ENCODE measurements at places on chromosomes 7 and 10.

GRCh38 chr10:110413049-110413783 lies 84.5 kb upstream of the DUSP5 start:
- no peak for DNase-seq

GRCh38 chr10:66698069-66698468 lies 227.8 kb upstream of the LRRTM3 start:
- DNase-seq = no peak

- DNase-seq = no peak
Observed at GRCh38 chr10:44858988-44859387, 52.1 kb upstream of the TMEM72 start.

DNA sequence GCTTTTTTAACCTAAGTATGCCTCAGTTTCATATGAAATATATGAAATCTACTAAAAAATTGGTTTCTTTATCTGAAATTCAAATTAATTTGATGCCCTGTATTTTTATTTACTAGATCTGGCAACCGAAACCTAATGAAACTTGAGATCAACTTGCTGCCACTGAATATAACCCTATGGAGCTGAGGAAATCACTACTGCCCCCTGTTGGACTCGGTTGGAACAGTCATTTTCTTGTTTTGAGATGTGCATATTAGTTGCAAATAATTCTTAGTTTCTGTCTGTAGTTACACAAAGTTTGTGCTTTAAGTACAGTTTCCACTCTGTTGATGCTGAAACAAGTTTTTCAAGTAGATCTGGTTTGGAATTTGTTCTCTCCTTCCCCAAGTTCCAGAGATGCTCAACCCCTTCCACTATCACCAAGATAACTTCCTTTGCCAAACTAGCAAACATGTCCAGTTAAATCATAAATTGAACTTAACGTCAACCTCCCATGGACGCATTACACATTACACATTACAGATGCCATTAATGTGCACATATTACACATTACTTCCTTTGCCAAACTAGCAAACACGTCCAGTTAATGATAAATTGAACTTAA lies 22.2 kb upstream of the EXOC4 start:
- DNase-seq = peak; percentile 54

- DNase-seq = no peak
Observed at GRCh38 chr7:4722960-4723630, 41.0 kb downstream of the FOXK1 start.

- no peak for DNase-seq
Observed at GRCh38 chr7:4164556-4164955, 517.5 kb upstream of the FOXK1 start.

GRCh38 chr10:71561003-71561574 lies 158.5 kb downstream of the C10orf105 start:
- no peak for DNase-seq

DNA sequence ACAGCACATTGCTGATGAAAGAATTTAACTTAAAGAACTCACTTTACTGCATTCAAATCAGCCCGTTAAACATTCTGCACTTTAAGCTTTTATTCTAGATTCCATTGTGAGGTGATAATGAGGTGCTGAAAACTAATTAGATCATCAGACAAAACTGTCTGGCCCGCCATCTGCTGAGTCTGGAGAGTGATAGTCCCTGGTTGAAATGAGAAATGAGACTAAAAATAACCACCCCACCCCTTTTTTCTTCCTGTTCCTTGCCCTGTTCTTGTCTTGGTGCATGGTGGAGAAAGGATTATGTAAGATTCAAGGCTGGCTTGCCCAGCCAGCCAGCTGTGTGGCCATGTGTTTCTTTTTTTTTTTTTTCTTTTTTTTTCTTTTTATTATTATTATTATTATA lies 277.0 kb upstream of the COBL start:
- DNase-seq = no peak

GRCh38 chr10:47286116-47286505 lies 13.9 kb upstream of the GDF10 start:
- DNase-seq = no peak

DNA sequence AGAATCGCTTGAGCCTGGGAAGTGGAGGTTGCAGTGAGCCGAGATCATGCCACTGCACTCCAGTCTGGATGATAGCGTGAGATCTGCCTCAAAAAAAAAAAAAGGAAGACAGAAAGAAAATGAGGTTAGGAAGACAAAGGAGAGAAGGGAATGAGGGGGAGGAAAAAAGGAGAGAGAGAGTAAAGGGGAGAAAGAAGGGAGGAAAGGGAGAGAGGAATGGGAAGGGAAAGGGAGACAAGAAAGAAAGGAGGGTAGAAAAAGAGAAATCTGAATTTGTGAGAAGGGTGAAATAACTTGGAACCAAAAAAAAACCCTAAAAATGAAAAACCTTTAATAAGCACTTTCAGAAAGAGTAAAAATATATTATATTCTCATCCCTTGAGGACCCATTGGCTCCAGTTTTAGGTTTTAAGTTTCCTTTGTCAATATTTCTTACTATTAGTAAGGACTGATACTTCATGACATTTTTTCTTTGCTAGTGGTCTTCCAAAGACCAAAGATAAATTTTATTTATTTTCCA lies 54.9 kb downstream of the POT1 start:
- no peak for DNase-seq

GRCh38 chr7:44187636-44188416 lies 1.4 kb downstream of the GCK start:
- DNase-seq = no peak

DNA sequence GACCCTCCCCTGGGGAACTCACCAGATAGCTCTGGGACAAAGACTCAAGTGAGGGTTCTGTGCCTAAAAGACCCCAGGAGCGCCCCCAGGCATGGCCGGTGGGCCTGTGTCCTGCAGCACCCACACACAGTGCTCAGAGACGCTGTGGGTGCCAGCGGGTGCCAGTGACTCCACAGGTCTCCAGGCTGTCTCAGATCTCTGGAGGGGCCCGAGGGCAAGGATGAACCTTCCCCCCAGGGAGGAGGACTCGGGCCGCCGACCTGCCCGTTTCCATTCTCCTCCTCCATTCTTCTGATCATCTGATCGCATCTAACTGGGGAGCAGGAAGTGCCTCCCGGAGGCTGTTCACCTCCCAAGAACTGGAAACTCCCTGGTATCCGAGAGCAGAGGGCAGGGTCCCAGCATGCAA lies 980 bp downstream of the ADAM8 start:
- no peak for DNase-seq

DNA sequence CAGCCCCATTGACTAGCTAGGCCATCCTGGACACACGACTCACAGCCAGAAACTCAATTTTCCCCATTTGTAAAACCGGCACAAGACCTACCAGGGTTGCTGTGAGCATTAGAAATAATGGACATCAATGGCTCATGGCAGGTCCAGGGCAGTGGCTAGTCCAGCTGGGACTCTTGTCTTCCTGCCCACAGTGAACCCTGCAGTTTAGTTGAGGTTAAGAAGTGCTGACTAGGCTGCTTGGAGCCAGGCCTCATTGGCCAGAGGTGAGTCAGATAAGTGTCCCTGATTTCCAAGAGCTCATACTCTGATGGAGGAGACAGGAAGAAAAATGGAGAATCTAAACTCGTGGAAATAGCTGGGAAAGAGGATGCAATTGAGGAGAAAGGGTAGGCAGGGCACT lies 123.4 kb upstream of the ZNF92 start:
- no peak for DNase-seq

DNA sequence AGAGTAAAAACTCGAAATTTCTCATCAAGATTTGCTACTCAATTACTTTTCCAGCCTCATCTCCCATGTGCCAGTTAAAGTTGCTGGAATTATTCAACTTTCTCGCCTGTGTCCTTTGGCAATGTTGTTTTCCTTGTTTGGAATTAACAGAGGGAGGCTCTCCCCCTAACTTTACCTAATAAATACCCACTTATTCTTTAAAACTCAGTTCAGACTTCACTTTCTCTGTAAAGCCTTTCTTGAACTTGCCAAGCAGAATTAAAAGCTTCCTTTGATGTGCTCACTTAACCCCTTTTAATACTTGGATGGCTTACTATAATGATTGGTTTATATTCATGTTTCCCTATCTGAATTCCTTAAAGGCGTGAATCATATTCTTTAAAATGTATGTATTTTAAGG lies 104.1 kb downstream of the MKLN1 start:
- DNase-seq = no peak

- peak; percentile 58 for DNase-seq
Observed at GRCh38 chr7:115340828-115341227, 418.9 kb downstream of the MDFIC start.

DNA sequence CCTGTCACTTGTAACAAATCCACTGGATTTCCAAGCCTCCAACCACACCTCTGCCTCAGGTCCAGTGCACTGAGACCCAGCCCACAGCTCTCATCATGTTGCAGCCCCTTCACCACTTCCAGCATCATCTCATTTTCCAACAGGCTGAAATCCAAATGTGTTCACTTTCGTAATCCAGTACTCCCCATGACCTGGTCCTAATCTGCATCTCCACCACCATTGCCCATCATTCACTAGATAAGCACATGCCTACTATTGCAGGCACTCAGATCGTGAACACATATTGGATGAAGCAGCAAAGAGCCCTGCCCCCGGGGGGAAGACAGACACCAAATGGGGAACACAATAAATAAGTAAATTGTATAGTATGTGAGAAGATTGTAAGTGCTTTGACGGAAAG lies 76.1 kb upstream of the INSIG1 start:
- no peak for DNase-seq

DNA sequence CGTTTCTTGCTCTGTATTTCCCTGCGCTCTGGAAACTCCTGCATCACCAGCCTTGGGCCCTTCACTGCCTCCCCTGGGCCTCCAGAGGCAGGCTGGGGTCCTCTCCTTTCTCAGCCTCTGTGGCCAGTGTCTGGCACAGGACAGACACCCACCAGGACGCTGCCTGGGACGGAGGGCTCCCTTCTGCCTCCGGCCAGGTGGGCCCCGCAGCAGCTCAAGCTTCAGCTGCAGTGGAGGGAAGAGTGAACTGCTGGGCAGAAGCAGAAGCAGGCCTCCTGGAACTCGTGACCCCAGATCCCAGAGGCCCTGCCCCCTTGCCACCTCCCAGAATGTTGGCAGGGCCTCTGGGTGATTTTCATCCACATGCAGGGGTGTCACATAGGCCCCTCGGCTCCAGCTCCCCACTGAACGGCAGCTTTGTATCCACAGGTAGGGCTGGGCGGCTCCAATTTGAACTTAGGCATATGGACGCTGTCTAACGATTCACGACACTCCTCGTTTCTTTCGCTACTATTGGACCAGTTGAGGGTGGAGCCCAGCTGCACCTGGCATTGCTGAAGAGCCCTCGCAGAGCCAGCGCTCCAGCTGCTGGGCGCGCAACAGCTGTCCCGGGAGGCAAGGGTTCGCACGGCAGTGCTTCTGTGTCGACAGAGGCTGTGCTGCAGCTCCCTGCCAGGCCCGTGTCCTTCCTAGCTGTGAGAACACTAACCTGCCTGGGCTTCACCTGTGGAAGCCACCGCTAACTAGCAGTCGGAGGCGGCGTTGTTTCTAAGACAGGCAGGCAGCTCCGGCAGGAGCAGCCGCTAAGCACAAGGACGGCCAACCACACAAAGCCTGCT lies 18.4 kb upstream of the GPR146 start:
- DNase-seq = no peak

DNA sequence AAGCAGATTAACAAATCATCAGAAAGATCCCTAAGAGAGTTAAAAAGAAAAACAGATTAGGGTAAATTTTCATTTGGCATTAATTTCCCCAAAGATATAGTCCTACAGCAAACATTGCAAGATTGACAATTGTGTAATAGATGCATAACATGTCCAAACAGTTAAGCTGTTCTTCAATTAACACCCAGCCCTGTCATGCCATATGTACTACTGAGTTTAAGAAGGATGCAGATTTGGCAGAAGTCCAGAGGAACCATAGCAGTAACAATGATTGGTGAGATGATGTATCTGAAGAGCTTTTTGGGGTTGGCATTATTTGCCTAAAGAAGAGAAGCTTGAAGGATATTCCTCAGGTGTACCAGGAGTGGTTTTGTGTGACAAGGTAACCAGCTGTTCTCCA lies 287.6 kb downstream of the LRMDA start:
- DNase-seq = no peak

DNA sequence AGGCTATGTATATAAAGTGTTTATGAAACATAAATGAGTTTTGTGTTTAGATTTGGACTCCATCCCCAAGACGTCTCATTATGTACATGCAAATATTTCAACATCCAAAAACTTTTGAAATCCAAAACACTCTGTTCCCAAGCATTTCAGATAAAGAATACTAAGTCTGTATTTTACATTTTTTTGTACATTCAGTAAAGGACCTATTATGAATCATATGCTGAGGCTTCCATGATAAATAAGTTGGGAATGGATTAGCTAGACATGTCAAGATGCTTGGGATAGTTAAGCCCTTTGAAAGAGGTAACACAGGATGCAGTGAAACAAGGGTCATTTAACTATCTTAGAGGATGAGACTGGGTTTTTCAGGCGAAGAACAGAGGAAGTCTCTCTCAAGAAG lies 262.9 kb downstream of the SNX13 start:
- DNase-seq = no peak

DNA sequence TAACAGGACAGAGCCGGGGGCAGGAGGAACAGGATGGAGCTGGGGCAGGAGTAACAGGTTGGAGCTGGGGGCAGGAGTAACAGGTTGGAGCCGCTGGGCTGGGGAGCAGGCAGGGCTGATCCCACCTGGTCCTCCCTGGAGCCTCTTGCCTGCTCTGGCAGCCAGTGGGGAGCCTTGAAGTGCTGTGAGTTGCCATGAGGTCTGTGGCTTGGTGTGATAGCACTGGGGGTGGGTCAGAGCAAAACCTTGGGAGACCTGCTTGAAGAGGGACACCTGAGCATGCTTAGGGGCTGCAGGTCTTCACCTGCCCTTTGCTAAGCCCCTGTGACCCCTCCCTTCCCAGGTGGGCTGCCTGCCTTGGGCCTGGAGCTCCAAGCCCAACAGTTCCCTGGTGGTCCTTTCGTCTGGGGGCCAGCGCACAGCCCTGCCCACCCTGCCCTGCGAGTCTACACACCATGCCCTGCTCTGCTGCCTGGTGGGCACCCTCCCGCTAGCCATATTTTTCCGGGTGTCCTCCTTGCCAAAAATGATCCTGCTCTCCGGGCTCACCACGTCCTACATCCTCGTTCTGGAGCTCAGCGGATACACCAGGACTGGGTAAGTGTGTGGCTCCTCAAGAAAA lies 111.6 kb downstream of the ADCY1 start:
- no peak for DNase-seq

GRCh38 chr7:30921540-30922401 lies 10.1 kb downstream of the AQP1 start:
- DNase-seq = no peak

- no peak for DNase-seq
Observed at GRCh38 chr10:16195894-16196293, 240.9 kb upstream of the PTER start.

DNA sequence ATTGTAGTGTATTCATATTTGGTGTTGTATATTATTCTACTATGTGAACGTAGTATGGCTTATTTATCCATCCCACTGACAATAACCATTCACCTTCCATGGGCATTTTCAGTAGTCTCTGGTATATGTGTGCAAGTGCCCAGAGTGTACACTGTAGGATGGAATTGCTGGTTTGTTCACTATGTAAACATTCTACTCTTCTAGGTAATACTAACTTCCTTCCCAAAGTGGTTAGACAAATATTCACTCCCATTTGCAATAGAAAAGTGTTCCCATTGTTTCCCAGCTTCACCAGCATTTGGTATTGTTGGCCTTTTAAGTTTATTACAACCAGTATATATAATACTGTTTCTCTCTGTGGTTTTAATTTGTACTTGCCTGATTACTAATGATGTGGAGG lies 153.7 kb downstream of the C7orf25 start:
- DNase-seq = no peak

GRCh38 chr10:35300063-35300699 lies 36.1 kb upstream of the CCNY start:
- DNase-seq = peak; percentile 74

GRCh38 chr10:72639441-72639873 lies 13.6 kb upstream of the MICU1 start:
- DNase-seq = no peak

GRCh38 chr7:90816511-90817142 lies 220.5 kb downstream of the CDK14 start:
- peak; percentile 88 for DNase-seq

Data from LoVo (cell line).